CD4-positive, alpha-beta memory T cell (primary cell): ENCODE measurements at places on chromosomes 4 and X.

GRCh38 chr4:121696170-121696580, 605 bp downstream of the ANXA5 start:
- peak; percentile 59 for DNase-seq

DNA sequence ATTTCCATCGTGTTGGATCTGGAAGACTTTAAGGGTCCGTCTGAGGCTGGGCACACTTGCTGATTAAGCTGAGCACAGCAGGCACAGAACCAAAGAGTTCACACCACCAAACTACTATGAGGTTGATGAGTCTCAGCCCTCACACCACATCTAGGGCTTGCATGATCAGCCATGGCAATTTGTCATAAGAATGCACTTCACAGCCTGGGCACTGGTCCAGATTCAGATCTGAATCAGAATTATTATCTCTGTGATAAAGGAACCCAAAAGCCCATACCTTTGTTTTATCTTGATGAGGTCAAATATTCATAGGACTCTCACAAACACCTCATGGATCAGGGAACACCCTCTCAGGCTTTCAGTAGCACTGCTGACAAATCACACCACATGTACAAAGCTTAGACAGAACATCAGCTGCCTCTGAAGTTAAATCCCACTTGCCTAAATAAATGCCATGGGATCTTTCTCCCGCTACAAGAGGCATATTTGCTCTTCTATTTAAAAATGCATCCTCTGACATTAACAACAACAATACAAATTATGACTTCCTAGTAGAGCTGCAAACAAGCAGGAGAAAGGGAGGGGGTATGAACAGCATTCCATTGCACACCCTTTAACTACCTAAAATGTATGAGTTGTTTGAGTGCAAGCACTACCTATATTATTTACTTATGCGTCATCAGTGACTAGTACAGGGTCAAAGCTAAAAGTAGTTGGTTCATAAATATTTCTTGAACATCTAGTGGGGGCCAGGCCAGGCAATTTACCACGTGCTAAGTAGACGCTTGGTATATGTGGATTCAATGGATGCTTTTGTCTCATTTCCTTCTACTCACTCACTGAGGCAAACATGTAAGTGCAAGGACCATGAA, 186.3 kb upstream of the FGF13 start:
- DNase-seq, result no peak

DNA sequence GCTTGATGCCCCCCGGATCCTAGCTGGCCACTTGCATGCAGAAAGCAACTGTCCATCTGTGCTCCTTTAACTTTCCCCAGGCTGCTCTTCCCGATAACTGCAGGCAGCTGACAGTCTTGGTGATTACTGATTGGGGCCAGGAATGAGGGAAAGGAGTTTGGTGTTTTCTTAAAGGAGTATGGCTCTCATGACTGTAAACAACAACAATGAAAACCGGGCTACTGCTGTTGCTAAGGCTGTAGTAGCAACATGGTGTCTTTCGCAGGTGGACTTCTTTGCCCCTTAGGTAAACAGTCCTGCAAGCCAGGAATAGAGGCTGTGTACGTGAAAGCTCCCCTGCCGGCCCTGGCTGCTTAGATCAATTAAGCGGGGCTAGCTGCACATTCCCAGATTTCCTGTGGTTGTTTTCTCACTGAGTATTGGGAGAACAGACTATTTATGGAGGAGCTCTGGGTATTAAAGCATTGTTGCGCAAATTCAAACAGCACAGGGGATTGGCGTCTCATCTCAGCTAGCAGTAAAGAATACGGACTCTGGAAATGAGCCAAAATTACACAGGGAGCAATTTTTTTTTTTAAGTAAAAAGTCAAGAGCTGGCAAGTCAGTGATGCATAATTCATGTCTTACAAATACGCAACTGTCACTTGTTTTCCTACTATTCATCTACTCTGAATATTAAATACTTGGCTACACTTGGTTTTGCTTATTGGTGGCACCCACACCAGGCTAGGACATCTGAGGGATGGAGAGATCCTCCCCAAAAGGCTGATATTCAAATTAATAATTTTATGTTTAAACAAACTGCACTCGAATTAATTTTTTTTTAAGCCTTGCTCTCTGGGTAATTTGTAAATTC, 61.6 kb upstream of the NAP1L5 start:
- DNase-seq, result no peak

DNA sequence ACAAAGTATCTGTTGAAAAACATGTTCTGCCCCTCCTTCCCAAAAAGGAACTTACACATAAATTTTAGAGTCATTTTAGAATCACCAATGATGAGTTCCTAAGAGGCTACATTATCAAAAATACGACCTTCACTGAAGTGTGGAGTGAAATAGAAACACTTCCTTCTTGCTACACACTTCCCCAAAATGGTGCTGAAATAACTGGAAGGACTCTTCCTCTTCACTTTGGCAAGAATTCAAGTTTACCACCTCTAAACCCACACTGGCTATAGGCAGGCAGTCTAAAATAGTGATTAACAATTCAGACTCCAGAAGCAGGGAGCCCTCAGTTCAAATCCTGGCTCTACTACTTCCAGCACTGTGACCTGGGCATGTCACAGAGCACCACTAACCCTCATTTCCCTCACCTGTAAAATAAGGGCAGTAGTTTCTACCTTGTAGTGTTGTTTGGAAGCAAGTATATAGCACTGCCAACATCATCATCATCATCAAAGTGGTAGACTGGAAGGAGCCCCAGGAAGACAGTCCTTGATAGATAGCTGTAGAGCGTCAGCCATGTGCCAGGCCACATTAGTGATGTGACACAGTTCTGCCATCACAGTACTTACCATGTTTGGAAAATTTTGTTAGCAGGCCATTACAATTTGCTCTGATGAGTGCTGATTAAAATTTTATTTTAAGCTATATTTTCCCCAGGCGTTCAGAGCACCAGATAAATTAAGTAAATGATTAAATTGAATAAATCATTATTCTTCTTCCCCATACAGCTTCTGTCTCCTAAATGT, 103.3 kb downstream of the PARM1 start:
- DNase-seq, result no peak

DNA sequence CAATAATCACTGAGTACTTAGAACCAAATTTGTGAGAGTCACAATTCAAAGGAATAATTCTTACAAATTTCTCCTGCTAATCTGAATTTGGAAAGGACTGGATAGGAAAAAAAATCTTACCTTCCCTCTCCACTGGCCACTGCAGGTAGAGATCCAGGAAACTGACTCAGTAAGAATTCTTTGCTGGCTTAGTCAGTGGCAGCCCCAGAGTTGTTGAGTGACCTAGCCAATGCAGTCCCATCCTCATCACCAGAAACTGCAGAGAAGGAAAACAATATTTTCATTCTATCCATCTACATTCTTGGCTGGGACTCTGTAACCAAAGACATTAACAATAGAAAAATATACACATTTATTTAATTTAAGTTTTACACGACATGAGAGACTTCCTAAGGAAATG, 572.0 kb downstream of the ADGRL3 start:
- DNase-seq, result no peak

GRCh38 chr4:135244696-135245095, 1043.1 kb upstream of the PABPC4L start:
- DNase-seq, result no peak

GRCh38 chrX:110012818-110013485, 10.0 kb downstream of the TMEM164 start:
- no peak for DNase-seq

DNA sequence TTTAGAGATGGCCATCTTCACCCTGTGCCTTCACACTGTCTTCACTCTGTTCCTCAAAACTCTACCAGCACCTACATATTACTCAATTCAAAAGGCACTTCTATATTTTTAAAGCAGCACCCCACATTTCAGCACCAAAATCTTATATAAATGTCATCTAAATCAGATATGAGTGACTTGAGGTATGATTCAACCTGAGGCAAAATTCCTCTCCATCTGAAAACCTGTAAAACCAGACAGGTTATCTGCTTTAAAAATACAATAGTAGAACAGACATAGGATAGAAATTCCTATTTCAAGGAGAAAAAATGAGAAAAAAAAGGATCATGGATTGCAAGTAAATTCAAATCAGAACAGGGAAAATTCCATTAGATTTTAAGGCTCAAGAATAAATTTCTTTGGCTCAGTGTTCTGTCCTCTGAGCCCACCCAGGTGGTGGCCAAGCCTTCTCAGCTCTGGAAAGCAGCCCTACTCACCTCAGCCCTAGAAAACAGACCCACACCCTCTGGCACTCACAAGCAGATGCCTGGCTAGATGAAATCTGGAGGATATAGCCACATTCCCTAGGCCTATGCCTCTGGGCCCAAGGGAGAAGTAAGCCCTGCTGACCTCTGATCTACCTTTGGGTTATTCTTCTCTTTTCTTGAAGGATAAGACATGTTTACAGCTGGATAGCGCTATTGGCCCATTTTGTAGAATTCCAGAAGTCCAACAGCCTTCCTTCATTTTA, 240.4 kb upstream of the ZCCHC13 start:
- DNase-seq, result no peak

DNA sequence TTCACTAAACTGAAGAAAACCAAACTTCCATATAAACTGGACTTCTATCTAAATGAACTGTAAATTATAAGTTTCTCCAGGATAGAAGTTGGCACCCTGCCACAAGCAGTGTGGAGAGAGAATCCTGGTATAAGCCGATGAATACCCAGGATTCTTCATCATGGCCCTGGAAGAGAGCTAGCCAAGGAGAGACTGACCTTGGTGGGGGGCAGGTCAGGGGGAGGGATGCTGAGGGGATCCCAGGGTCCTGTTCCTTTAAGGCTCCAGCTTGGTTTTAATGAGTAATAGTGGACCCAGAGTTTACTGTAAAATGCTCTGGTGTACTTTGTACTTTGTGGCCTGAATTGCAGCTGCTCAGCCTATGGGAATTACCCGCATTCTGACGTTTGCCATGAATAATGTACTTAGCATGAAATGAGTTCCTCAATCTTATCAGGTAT, 16.9 kb downstream of the RASSF6 start:
- DNase-seq, result no peak

DNA sequence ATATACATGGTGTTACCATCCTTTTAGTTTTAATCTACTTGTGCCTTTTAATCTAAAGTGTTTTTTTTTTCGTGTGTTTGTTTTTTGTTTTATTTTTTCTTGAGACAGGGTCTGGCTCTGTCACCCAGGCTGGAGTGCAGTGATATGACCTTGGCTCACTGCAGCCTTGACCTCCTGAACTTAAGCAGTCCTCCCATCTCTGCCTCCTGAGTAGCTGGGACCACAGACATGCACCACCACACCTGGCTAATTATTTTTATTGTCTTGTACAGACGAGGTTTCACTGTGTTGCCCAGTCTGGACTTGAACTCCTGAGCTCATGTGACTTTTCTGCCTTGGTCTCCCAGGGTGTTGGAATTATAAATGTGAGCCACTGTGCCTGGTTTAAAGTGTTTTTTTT, 33.1 kb downstream of the BMP2K start:
- no peak for DNase-seq

- DNase-seq, result no peak
These were observed 264.0 kb upstream of the BOD1L1 start for GRCh38 chr4:13891544-13891939.
